Uterine smooth muscle cell (primary cell): ENCODE measurements at places on chromosomes 1 and 21. TPM values are rescaled to one million over a fixed set of nuclear protein-coding genes. Genes with fewer than 3 reads are reported as not detected.

Gene S100A8
- not detected in 2 replicates for total RNA-seq

Gene ALPL
- total RNA-seq, result 4.2 and 6.7 TPM in 2 replicates

Gene ILF2
- 201 and 320 TPM in 2 replicates for total RNA-seq

Gene CRYBG2
- 0.12 TPM in 1 of 2 replicates, not detected in the other for total RNA-seq

Gene FAM110D
- total RNA-seq, result under 0.01 TPM in 2 replicates
